ENCODE measurements at places on chromosomes 3 and 15. TPM values are rescaled to one million over a fixed set of nuclear protein-coding genes. Genes with fewer than 3 reads are reported as not detected.

CCR8 gene
- not detected for polyA plus RNA-seq

GPR27 gene
- polyA plus RNA-seq: 42.7 TPM

PLA2G4B gene
- 2.1 TPM for polyA plus RNA-seq

CAPN3 gene
- 1.5 TPM for polyA plus RNA-seq

LRTM1 gene
- polyA plus RNA-seq: not detected

EPHA6 gene
- 2.6 TPM for polyA plus RNA-seq

All from Purkinje cell (primary cell).